ENCODE measurements at places on chromosomes 7 and 10.

GRCh38 chr7:98548971-98549370 lies 68.1 kb upstream of the NPTX2 start:
- DNase-seq: no peak

DNA sequence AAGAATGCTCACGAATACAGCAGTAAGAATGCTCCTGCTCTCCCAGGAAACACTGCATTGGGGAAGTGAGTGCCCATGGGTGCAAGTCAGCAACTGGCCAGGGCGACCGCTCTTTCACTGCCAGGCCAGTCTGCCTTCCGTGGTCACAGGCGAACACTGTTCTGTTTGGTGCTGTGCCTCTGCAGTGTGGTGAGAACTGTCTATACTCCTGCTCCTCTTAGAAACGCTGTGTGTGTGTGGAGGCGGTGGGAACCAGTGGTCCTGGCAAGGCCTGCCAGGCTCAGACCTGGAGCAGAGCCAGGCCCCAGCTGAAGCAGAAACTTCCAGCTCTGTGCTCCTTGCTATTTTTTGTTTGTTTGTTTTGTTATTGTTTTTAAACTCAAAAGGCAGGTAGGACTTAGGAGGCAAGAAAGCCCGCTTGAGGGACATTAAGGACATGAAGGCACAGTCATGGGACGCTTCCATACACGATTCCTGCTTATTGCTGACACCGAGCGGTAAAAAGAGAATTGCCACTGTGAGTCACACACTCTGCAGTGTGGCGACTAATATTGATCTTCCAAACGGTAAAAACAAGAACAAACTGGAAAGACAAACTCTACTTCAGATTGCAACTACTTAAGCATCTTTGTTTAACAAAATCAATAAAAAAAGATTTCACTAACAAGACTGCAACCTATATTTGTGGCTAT lies 430.8 kb downstream of the DNAJB6 start:
- no peak for DNase-seq

GRCh38 chr10:6274040-6274439 lies 71.3 kb downstream of the PFKFB3 start:
- no peak for DNase-seq

DNA sequence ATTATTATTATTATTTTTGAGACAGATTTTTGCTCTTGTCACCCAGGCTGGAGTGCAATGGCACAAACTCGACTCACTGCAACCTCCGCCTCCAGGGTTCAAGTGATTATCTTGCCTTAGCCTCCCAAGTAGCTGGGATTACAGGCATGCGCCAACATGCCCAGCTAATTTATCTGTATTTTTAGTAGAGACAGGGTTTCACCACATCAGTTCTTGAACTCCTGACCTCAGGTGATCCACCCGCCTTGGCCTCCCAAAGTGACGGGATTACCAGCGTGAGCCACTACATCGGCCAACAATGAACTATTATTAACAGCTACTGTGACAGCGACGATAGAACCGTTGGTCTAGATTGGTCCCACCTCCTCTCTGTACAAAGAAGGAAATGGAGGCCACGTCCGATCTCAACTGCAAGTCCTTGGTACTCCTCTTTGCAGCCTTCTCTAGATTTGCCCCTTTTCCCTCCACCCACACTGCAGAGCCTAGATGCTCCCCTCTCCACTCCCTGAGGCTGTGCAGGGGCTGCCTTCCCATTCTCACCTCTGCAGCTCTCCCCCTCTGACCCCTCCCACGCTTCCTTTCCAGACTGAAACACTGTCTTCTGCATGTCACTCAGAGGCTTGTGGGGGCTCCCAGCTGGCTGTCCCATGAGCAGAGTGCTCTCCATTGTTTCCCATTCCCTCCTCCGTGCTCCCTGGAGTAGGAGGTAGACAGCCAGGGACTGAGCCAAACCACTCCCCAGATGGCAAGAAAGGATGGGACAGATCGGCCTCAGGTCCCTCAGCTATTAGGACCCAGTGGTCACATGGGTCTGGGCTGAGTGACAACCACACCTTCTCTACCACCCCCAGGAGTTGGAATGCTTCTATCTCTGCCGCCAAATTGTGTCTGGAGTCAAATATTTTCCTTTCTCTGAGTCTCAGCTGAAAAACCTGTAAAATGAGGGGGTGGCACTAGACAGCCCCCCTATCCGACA lies 2.3 kb downstream of the LOXL4 start:
- DNase-seq: no peak

- DNase-seq: peak; percentile 63
Measured at GRCh38 chr10:79239275-79239779, 107.9 kb upstream of the PPIF start.

GRCh38 chr10:54905578-54906192 lies 104.7 kb upstream of the PCDH15 start:
- DNase-seq: no peak

GRCh38 chr10:12847361-12847975 lies 154.0 kb downstream of the CCDC3 start:
- DNase-seq: no peak

- no peak for DNase-seq
Measured at GRCh38 chr10:44853796-44854195, 57.3 kb upstream of the TMEM72 start.

- DNase-seq: no peak
Measured at GRCh38 chr7:120163449-120163848, 109.5 kb upstream of the KCND2 start.

- no peak for DNase-seq
Measured at GRCh38 chr7:82019551-82020475, 250.0 kb upstream of the HGF start.

GRCh38 chr7:63040966-63041610 lies 957.6 kb upstream of the ZNF722 start:
- DNase-seq: no peak

DNA sequence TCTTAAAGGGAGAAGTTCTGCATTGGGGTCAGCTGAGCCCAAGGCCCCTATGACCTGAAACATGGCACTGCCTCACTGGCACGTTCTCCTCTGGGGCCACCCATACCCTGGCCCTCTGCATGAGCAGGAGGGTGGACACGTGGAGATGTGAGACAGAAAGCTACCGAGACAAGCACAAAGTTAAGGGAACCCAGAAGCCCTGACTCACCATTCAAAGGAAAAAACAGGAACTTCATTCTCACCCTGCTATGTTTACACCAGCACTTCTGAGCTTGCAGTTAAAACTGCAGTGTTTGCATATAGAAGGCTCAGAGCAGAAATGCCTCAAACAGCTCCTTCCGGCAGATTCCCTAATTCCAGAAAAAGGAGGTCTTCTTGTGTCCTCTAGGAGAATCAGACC lies 41.7 kb downstream of the DENND11 start:
- no peak for DNase-seq

DNA sequence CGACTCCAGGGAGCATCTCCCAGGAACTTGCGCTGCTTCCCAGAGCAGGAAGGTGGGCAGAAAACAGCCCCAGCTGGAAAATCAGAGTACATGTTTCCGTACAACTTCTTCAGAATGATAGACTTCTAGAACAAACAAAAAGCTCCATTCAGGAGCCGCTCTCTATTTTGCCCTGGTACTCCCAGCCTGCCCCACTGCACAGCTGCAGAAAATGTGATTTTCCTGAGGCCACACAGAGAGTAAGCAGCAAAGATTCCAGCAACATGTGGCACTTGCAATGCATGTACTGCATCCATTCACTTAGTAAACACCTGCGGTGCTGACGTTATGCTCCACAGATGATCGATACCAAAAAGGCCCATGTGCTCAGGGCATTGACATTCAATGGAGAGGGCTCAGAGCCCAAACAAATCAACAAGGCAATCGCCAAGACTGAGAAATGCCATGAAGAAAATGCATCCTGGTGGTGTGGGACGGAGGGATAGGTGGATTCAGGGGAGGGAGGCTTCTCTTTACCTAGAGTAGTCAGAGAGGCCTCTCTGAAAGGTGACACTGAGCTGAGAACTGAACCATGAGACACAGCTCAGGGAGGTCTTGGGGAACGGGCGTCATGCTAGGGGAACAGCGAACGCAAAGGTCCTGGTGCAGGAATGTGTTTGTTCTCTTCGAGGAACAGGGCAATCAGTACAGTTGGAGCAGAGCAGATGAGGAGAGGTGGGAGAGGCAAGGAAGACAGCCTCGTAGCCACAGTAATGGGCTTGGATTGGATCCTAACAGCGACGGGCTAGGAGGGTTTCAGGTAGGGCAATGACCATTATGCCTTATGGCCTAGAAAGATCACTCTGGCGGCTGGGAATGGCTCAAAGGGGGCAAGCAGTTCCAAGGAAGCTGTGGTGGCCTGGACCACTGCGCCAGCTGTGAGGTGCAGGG lies 35.3 kb upstream of the DUSP5 start:
- DNase-seq: no peak

- no peak for DNase-seq
Measured at GRCh38 chr7:20826243-20826642, 39.6 kb upstream of the SP8 start.

- DNase-seq: no peak
Measured at GRCh38 chr7:100490483-100491191, 6.9 kb downstream of the NYAP1 start.

- no peak for DNase-seq
Measured at GRCh38 chr7:99008181-99008631, 129.9 kb downstream of the TRRAP start.

DNA sequence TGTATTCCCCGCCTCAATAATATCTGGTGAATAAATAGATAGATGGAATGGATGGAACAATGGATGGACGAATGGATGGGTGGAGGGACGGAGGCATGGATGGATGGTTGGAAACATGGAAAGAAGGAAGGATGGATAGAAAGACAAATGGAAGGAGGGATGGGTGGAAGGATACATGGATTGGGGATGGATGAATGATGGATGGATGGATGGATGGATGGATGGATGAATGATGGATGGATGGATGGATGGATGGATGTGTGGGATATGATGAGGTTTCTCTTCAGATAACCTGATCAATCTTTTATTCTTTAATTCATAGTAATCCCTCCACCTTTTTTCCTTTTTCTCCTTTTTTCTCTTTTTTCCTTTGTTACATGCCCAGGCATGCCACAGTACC lies 3.0 kb upstream of the AKR1B15 start:
- no peak for DNase-seq

DNA sequence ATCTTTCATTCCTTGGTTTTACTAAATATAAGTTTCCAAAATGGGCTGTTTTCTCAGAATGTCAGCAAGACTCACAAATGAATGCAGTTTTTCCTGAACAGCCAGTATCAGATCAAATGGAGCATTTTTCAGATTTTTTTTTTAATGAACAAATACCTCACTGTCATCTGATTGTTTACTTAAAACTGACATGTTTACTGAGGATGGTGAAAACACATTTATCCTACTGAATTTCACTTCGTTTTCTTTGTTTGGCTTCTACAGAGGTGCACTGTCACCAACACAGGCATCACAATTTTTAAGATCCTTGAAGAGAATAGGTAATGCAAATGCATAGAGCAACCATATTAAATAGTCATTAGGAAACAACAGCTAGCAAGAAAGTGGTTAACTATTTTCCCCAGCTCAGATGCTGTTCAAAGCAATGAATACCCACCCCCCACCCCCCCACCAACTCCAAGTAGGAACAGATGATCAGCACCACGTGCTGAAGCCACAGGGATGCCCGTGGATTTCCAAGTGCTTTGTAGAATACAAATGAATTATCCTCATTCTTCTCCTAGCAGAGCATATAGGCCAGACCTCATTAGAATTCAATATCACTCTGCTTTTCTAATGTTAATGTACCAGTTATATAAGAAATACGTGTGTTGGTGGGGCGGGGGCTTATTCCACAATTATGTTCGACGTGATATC lies 205.9 kb downstream of the SKAP2 start:
- DNase-seq: no peak

- DNase-seq: peak; percentile 57
Measured at GRCh38 chr7:17986851-17987250, 40.8 kb downstream of the PRPS1L1 start.

- DNase-seq: no peak
Measured at GRCh38 chr7:102064361-102065025, 222.2 kb upstream of the SH2B2 start.

GRCh38 chr7:69398986-69399385 lies 199.3 kb upstream of the AUTS2 start:
- no peak for DNase-seq

- no peak for DNase-seq
Measured at GRCh38 chr7:108132551-108133265, 2.5 kb upstream of the LAMB4 start.

GRCh38 chr7:137081321-137082093 lies 213.1 kb downstream of the CHRM2 start:
- peak; percentile 72 for DNase-seq

- DNase-seq: no peak
Measured at GRCh38 chr10:88386204-88386788, 196.8 kb downstream of the RNLS start.

DNA sequence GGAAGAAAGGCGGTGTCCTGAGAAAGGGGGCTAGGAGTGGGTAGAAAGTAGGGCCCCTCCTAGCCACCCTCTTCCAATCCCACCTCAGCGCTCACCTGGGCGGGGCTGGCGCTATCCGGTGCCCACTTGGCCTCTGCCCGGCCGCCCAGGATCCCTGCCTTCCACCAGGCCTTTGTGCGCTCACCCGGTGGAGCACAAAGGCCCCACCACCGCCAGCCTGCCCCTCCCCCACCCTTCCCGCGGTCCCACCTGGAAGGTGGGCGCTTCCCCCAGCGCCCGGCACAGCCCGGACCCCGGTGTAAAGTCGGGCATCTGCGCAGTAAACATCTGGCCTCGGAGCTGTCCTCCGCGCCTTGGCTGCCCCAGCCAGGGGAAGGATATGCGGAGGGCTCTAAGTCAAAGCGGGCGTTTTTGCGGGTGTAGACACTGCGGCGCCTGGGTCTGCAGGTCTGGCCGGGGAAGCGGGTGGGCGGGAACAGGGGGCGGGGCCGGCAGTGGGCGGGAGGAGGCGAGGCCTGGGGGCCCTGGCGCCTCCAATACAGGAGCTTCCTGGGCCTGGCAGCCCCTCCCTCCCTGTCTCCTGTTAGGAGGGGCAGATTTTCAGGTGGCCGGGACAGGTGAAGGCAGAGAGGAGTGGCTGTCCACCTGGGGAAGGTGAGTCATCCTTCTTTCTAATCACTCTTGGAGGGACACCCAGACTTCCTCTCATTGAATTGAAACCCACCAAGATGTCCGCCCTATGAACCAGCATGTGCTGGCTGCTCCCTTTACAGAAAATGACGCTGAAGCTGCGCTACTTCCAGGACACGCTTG lies 49.3 kb downstream of the PNLIPRP2 start:
- DNase-seq: no peak

DNA sequence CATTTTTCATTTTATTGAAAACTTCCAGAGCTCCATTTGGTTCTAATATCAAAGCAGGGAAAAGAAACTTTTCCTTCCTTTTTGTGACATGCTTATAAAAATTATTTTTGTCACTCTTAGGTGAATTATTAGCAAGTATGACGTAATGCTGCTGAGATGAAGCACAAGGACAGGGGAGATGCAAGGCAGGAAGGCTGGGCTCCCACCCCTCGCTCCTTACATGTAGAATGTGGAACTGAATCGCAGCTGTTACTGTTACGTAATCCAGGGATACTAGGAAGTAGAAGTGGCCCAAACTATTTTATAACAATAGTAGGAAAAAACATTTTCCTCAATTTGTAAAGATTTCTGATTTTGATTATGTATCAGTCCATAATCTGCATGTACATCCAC lies 17.1 kb upstream of the GTPBP4 start:
- DNase-seq: no peak

- DNase-seq: no peak
Measured at GRCh38 chr10:133267829-133268228, 8.8 kb downstream of the ADAM8 start.
